ENCODE measurements at places on chromosomes 5 and 9.

- DNase-seq = no peak
Observed at GRCh38 chr9:135770203-135770535, 68.2 kb downstream of the KCNT1 start.

DNA sequence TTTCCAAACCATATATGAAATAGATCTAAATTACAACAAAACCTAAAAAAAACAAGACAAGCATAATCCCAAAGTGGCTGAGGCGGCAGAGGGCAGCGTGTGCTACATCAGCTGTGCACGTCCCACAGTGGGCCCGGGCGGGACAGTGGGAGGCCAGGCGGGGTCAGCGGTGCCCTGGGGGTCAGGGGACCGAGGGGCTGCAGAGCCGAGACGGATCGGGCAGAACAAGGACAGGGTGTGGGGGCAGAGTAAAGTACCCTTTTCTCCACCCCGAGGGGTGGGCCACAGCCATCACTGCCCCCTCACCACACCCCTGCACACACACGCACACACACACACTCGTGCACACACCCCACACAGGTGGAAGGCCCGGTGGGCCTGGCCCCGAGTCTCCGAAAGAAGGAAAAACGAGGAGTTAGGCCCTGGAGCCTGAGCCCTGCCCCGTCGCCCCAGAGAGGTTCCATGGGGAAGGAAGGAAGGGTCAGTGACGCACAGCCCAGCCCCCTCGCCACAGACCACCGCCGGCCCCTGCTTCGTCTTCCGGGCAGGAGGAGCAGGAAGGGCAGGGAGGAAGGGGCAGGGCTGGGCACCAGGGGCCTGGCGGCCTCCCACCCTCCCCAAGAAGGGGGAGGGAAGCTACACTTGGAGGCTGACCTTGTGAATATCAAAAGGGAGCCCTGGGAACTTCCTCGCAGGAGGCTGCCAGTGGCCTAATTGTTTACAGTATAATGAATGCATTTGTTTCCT is 49.6 kb upstream of the UBAC1 start:
- no peak for DNase-seq

- peak; percentile 39 for DNase-seq
Observed at GRCh38 chr9:136799854-136800657, 3.9 kb downstream of the CCDC183 start.

- no peak for DNase-seq
Observed at GRCh38 chr5:68215898-68216244, 315 bp downstream of the PIK3R1 start.

- peak; percentile 27 for DNase-seq
Observed at GRCh38 chr5:131795228-131795627, 1.6 kb downstream of the FNIP1 start.

- no peak for DNase-seq
Observed at GRCh38 chr5:78077369-78078068, 217.0 kb downstream of the AP3B1 start.

DNA sequence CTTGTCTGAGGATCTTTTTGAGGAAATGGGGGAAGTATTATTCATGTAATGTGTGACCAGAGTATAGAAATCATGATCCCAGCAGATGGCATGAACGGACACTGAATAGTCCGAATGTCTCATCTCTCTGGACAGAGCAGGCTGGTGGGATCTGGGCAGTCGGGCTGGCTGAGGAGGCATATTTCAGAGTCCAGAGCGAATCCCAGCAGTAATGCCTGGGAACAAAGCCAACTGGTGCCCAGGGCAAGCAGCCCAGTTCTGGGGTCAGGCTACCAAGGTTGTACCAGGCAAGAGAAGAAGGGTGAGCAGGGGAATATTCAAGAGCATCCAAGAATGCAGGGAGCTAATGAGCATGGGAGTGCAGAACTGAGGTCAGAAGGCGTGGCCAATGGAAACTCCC is 306.4 kb downstream of the ZSWIM6 start:
- DNase-seq = no peak

Data from inflammatory macrophage treated with lipopolysaccharide for 4 hours (primary cell).